ENCODE measurements at places on chromosomes 4 and X.

DNA sequence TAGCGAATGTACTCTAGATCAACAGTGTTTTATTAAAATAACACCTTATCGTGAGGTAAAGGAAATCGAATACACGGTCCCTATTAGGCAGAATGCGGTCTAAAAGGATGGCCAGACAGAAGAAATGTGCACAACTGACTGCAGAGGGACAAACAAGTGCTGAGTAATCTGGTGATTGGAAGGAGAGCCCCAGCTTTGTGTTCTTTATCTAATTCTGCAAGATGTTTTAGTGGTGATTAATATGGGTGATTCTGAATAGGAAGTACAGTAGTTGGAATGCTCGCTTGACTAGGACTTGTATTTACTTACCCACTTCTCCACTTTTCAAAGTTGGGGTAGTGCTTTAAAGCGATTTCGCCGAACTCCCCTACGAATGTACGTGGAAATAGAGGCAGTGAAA, 1.2 kb downstream of the WDR44 start:
- DNase-seq = no peak

- DNase-seq = no peak
These were observed 87.1 kb downstream of the SLIT2 start for GRCh38 chr4:20338841-20339240.

- no peak for DNase-seq
These were observed 241.0 kb upstream of the POF1B start for GRCh38 chrX:85620466-85620865.

GRCh38 chrX:22373766-22374165, 101.1 kb downstream of the CBLL2 start:
- DNase-seq = no peak

- DNase-seq = no peak
These were observed 17.1 kb downstream of the RPS6KA6 start for GRCh38 chrX:84170931-84171330.

DNA sequence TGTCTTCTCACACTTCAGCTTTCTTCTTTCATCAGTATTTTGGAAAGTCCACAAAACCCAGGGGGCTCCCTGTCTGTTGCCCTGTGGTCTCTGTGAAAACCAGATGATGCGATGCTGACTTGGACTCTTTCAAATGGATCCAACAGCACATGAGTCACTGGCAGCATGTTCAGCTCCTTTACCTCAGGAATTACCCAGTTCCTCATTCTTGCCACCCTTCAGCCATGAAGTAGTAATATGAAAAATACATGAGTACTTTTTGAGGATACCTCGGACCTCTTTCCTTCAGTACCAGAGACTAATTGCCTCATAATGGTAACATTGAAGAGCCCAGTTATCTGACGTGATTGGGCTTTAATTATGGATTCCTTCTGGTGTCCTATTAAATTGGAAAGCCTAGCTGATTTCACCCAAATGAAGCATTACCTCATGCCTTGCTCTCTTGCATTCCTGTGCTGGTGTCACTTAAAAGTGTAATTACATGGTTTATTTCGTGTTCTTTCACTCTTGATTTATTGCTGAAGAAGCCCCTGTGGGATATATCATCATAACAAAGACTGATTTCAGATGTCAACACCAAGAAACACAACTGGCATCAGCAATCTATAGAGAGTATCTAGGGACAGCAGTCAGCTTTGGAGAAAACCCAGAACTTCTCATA, 63.4 kb downstream of the NFKB1 start:
- peak; percentile 36 for DNase-seq

DNA sequence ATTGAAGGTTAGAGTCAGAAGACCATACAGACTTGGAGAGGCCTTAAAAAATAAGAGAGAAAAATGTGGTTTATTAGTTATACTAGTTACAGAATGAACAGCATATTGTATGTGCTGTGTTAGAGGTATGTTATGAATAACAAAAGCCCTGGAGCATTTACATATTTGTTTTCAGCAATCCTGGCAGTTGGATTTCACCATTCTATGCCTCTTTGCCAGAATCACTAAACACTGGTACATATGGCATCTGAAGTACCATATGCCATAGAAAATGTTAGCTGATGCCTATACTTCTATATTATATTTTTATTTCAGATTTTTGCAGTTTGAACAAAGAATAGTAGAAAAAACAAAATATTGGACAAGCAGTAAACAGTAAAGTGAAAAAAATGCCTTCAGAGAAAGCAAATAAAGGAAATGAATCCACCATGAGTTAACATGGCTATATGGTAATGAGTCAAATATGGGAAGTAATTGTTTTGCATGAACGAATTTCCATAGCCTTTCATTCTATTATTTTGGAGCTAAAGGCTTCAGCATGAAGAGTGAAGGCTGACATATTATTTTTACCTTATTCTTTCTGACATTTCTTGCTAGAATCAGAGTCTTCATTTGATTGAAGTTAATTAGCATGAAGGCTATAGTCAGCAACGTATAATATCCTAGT, 41.9 kb upstream of the PRDM8 start:
- no peak for DNase-seq

GRCh38 chrX:43557792-43558191, 98.3 kb upstream of the MAOA start:
- peak; percentile 50 for DNase-seq

Data from memory B cell (primary cell).